ENCODE measurements at places on chromosomes 12 and 14.

DNA sequence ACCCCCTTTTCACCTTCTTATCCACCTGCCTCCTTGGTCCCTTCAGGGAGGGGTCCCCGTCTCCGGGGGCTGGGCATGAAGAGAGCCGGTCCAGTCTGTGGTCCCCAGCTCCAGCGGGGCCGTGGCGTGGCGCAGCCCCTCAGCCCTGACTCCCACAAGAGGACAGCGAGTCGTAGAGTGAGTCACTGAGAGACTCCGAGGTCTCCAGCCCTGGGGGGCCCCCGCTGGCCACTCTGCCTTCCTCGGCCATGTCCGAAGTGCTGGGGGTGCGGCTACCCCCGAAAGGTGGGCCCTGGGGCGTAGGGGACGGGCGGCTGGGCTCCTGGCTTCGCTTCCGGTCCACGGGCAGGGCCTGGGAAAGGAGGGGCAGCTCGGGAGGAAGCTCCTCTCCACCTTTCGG lies 36.5 kb downstream of the NCKAP5L start:
- DNase-seq = no peak

- peak; percentile 20 for DNase-seq
Observed at GRCh38 chr12:116532986-116533342, 26.2 kb upstream of the MAP1LC3B2 start.

DNA sequence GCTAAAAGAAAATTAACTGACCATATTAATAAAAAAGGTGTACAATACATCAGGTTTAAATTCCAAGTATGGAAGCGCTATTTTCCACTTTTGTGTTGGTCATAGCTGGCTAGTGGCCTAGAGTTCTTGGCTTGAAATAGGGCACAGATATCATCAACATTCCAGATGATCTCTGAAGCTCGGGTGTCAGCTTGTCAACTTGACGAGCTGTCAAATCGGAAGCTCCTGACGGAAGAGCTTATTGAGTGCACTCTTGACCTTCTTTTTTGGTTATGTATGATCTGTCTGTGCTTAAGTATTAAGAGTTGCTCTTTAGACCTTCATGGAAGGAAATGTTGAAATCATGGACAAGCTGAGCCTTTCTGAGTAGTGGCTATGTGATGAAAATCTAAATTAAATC lies 177.9 kb downstream of the APAF1 start:
- DNase-seq = peak; percentile 9

GRCh38 chr12:15719230-15719629 lies 70.0 kb downstream of the EPS8 start:
- DNase-seq = no peak

GRCh38 chr14:95313707-95314106 lies 6.0 kb downstream of the CLMN start:
- no peak for DNase-seq

GRCh38 chr12:29796823-29797263 lies 13.1 kb upstream of the TMTC1 start:
- no peak for DNase-seq

- no peak for DNase-seq
Observed at GRCh38 chr12:11600199-11600598, 49.3 kb upstream of the ETV6 start.

- no peak for DNase-seq
Observed at GRCh38 chr12:130627175-130627574, 88.9 kb downstream of the RIMBP2 start.

GRCh38 chr14:104694991-104695659 lies 5.7 kb downstream of the INF2 start:
- peak; percentile 90 for DNase-seq

DNA sequence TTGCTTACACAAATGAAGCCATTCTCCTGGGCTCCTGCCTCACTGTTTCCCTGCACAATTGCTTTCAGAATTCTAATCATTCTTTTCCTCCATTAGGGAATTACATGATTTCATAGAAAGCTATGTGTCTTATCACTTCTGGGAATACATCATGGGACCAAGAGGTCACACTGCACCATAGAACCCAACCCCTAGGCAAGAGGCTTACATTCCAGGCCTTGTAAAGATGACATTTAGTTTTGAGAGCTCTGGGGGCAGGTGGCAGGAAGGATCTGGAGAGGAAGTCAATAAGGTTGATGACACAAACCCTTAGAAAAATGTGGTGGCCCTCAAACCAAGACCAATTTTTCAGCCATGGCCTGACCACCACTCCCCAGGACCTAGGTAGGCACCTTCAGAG lies 57.1 kb downstream of the NUAK1 start:
- no peak for DNase-seq

- no peak for DNase-seq
Observed at GRCh38 chr12:71973687-71974086, 35.0 kb downstream of the TPH2 start.

DNA sequence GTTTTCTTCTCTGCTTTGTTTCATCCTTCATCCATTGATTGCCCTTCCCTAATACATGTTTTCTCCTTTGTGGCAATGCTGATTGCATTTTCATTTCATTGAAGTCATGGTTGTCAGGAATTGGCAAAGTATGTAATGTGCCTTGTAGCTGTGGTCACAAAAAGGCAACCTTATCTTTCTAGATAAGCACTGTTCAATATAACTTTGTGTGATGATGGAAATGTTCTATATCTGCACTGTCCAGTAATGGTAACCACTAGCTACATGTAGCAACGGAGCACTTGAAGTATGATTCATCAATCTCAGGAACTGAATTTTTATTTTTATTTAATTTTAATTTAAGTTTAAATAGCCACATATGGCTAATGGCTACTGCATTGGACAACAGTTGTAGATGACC lies 79.8 kb downstream of the PCNX1 start:
- DNase-seq = no peak

DNA sequence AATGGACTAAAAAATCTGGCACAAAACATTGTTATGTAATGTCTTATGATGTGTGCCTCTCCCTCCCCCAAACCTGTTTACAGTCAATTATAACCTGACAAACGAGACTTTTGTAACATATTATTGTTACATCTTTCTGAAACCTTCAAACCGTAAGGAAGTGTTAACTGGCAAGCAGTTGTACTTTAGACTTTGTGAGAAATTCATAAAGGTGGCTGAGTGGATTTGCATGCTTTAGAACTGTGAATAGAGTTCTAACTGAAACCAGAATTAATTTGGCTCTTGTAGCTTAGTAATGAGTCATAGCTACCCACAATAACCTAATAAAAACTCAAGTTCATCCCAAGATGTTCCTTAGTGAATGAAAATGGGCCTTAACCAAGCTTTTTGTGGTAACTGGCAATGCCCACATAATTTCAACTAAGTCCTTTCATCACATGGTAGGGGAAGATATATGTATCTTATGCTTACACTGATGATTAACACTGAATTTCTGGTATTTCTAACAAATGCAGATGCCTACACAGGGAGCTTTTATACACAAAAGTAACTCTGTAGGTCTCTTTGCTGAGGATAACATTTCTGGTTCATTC lies 29.7 kb downstream of the RAD9B start:
- no peak for DNase-seq

GRCh38 chr12:104649217-104649824 lies 192.6 kb downstream of the CHST11 start:
- no peak for DNase-seq

DNA sequence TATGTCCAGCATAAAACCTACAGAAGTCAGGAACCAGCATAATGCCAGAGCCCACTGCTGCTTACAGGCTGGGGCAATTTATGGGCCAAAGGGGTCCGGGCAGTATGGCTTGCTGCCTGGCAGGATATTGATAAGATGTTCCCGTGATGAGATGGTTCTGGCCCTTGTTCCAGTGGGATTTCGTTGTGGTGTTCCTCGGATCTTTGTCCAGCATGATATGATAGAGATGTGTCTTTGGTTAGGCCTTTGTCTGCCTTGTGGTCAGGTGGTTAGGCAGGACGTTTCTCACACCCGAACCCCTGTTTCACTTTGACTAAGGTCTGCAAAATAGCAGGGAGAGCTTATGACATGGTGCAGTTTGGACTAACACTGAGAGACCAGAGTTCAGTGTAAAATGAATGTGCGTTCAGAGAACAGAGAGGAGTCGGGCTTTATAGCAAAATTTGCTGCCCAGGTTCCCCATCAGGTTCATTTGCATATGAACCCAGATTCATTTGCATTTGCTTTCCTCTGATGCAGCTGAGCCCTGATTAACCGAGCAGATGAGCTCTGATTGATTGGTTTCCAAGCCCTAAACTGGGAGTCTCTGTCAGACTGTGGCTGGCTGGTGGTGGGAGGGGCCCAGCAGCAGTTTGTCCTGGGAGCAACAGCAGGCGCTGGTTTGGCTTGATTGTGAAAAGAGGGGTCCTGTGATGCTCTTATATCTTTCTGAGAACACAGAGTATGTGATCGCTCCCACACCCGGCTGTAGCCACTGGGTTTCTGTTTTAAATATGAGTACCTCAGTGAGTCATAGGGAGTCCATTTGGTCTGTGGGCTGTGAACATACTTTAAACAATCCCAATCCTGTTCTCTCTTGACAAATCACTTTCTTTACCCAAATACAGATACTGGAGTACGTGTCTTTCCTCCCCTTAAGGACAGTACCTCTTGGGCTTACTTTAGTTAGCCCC lies 156.3 kb upstream of the PZP start:
- no peak for DNase-seq

GRCh38 chr14:43135877-43136411 lies 1371.1 kb downstream of the FSCB start:
- DNase-seq = no peak

DNA sequence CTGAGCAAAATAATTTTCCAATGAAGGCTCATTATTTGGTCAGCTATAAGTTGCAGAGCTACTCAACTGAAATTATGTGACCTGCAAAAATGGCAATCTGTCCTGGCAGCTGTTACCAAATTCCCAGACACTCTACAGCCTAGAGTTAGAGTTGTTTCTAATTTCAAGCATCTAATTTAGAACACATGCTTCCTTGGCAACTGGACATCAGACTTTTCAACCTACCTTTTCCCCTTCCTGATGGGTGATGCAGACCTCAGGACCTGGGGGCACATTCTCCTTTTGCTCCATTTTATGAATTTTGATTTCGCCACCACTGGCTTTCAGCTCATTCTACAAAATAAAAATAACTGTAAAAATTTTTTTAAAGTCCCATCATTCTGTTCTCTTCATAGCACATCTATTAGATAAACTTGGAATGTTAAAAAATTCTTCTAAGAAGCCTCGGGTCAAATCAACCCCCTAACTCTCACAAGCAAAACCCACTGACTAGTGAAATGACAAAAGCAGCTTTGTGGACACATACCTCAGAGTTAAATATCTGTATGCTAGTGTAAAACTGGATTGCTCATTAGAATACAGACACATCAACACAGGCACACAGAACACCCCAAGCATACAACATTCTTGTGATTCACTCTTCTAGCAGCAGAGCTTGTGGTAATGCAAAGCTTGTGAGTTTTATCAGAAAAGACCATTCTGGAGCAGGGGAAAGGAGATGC lies 33.5 kb upstream of the CERS5 start:
- no peak for DNase-seq

GRCh38 chr12:88142610-88142991 lies 494 bp downstream of the TMTC3 start:
- DNase-seq = no peak

GRCh38 chr12:15534322-15534721 lies 212.0 kb downstream of the PTPRO start:
- DNase-seq = no peak

- no peak for DNase-seq
Observed at GRCh38 chr12:131087302-131087818, 133.7 kb downstream of the ADGRD1 start.

GRCh38 chr14:25400607-25401206 lies 350.8 kb upstream of the STXBP6 start:
- DNase-seq = no peak

GRCh38 chr12:22180705-22181104 lies 134.7 kb downstream of the CMAS start:
- no peak for DNase-seq

- no peak for DNase-seq
Observed at GRCh38 chr14:74571901-74572725, 39.9 kb downstream of the LTBP2 start.

DNA sequence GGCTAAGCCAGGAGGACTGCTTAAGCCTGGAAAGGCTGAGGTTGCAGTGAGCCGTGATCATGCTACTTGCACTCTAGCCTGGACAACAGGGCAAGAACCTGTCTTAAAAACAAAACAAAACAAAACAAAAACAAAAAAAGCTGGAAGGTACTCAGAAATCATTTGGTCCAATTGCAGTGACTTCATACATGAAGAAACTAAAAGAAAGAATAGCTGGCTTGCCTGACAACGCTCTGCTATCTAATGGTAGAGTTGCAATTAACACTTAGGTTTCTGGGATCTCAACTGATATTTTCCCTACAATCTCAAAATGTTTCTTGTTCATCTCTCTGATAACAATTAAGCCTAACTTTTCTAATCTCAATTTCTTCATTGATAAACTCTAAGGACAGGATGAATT lies 13.7 kb downstream of the EEA1 start:
- DNase-seq = no peak

GRCh38 chr12:124842800-124843510 lies 20.7 kb downstream of the SCARB1 start:
- DNase-seq = no peak

- no peak for DNase-seq
Observed at GRCh38 chr14:80713076-80713850, 228.3 kb downstream of the CEP128 start.

DNA sequence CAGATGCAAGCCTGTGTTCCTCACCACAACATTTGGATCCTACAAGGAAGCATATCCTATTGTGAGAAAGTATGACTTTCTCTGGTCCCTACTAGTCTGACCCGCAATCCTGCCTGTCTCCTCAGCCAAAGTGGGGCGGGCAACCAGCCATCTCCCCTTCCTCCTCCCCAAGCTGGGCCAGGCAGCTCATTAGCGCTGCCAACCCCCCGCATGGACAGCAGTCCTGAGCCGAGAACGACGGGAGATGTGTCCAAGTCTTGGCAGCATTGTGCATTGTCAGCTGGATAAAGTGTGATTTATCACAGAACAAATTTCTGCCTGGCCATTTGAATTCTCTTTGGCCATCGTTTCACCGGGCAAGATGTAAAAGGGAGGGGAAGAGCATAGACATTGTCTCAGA lies 139.4 kb downstream of the SLC15A4 start:
- DNase-seq = no peak

DNA sequence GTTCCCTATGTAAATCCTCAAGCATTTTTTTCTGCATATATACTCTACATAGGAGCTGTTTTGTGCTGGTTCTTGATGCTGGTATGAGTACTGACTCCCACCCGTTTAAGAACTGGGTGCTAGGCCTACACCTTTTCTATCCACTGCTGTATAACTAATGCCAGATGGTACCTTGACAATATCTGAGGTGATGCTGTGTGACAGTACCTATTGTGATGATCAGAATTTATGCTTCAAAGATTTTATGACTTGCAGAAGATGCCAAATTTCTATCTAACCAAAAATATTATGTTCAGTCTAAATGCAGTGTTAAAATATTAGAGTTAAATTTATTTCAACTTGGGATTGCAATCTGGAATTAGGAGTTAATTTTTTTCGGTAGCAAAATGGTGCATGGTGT lies 272.3 kb upstream of the NOVA1 start:
- no peak for DNase-seq

GRCh38 chr14:91067186-91067585 lies 6.7 kb upstream of the RPS6KA5 start:
- no peak for DNase-seq

- DNase-seq = no peak
Observed at GRCh38 chr14:98564006-98564405, 708.0 kb downstream of the BCL11B start.

- no peak for DNase-seq
Observed at GRCh38 chr12:121050725-121051124, 11.7 kb upstream of the OASL start.

GRCh38 chr14:97233319-97233985 lies 436.3 kb downstream of the VRK1 start:
- no peak for DNase-seq

GRCh38 chr12:19095331-19095730 lies 34.2 kb upstream of the PLEKHA5 start:
- no peak for DNase-seq

Measured in NCI-H510A (cell line).